Activated CD4-positive, alpha-beta T cell treated with anti-CD3 and anti-CD28 coated beads for 36 hours (primary cell): ENCODE measurements at places on chromosomes 4 and X. TPM values are rescaled to one million over a fixed set of nuclear protein-coding genes. Genes with fewer than 3 reads are reported as not detected.

The PPP4R3C gene
- total RNA-seq = not detected

DNA sequence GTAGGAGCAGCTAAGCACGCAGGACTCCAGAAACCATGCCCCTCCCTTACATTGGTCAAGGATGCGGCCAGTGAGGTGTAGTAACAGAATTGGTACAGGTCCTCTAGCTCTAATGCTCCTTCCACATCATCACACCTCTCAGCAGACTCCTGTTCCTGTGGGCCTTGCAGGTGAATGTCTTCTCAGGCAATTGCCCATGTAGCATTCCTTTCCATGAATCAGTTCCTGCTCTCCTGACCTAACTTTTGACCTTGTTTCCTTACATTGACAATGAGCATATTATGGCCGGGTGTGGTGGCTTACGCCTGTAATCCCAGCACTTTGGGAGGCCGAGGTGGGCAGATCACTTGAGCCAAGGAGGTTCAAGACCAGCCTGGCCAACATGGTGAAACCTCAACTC is 31.3 kb downstream of the MAP7D3 start:
- no peak overlapping the region for H3K4me3 ChIP-seq
- DNase-seq = no peak
- no peak overlapping the region for H3K27ac ChIP-seq
- peaks cover 3% of the 10 kb centered on the region for H3K4me1 ChIP-seq
- H3K36me3 ChIP-seq = peaks cover 27% of the 10 kb centered on the region

GRCh38 chr4:17516980-17517379 is 2.0 kb downstream of the CLRN2 start:
- H3K4me1 ChIP-seq = peaks cover 10% of the 10 kb centered on the region
- no peaks in the 10 kb centered on the region for H3K36me3 ChIP-seq
- no peak for DNase-seq
- no peak overlapping the region for H3K27ac ChIP-seq

DNA sequence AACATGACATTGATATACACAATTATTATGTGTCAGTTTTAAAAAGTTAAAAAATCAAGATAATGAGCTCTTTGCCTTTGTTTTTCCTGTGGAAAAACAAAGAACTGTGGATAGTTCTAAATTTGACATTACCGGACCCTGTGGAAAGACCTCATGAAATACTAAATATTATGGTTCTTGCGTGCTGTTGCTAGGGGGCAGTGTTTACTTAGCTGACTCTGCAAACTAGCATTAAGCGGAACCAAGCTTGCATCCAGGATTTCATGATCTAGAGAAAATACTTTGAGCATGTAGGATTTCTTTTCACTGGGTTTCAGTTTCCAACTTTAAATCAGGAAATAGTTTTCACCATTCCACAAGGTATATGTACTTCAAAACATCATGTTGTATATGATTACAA is 33.6 kb downstream of the CLCN4 start:
- H3K27ac ChIP-seq = no peak overlapping the region
- peak; percentile 7 for DNase-seq
- no peak overlapping the region for H3K4me3 ChIP-seq
- H3K36me3 ChIP-seq = no peaks in the 10 kb centered on the region
- H3K4me1 ChIP-seq = peaks cover 2% of the 10 kb centered on the region

DNA sequence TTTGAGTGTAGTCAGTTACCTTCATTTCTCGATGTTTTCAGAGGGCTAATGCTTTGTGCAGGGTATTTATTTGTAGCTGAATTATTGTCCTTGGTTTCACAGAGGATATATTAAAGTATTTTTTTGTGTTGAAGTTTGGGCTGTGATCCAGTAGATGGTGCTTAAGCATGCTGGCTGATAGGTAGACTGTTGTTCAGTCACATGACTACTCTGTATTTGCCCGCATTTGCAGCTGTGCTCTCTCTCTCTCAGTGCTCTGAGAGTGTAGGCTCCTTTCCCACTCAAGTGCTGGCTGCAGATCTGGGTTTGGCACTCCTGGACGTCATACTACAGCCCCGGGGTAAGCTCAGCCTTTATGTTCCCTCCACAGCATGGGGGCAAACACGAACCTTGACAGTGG is 21.7 kb downstream of the RAB40AL start:
- DNase-seq = no peak
- H3K4me3 ChIP-seq = no peak overlapping the region
- no peak overlapping the region for H3K27ac ChIP-seq
- H3K4me1 ChIP-seq = no peaks in the 10 kb centered on the region

DNA sequence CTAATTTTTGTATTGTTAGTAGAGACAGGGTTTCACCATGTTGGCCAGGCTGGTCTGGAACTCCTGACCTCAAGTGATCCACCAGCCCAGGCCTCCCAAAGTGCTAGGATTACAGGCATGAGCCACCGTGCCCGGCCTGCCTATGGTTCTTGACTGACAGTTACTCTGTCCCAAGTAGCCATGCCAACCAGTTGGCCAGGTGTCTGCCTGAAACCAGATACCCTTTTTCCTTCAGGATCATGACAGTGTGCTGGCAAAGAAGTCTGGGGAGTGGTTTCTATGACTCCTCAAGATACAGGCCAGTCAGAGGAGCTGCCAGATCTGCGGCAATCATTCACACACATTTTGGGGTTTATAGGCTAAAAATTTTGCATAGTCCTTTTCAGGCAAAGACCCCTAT is 1.7 kb upstream of the LAS1L start:
- no peaks in the 10 kb centered on the region for H3K27me3 ChIP-seq
- H3K36me3 ChIP-seq = peaks cover 15% of the 10 kb centered on the region
- H3K4me3 ChIP-seq = no peak overlapping the region
- peaks cover 19% of the 10 kb centered on the region for H3K4me1 ChIP-seq

- no peaks in the 10 kb centered on the region for H3K4me1 ChIP-seq
- H3K36me3 ChIP-seq = no peaks in the 10 kb centered on the region
- DNase-seq = no peak
- H3K27ac ChIP-seq = no peak overlapping the region
- H3K27me3 ChIP-seq = no peaks in the 10 kb centered on the region
Observed at GRCh38 chrX:105273326-105273725, 52.8 kb upstream of the TEX13A start.

DNA sequence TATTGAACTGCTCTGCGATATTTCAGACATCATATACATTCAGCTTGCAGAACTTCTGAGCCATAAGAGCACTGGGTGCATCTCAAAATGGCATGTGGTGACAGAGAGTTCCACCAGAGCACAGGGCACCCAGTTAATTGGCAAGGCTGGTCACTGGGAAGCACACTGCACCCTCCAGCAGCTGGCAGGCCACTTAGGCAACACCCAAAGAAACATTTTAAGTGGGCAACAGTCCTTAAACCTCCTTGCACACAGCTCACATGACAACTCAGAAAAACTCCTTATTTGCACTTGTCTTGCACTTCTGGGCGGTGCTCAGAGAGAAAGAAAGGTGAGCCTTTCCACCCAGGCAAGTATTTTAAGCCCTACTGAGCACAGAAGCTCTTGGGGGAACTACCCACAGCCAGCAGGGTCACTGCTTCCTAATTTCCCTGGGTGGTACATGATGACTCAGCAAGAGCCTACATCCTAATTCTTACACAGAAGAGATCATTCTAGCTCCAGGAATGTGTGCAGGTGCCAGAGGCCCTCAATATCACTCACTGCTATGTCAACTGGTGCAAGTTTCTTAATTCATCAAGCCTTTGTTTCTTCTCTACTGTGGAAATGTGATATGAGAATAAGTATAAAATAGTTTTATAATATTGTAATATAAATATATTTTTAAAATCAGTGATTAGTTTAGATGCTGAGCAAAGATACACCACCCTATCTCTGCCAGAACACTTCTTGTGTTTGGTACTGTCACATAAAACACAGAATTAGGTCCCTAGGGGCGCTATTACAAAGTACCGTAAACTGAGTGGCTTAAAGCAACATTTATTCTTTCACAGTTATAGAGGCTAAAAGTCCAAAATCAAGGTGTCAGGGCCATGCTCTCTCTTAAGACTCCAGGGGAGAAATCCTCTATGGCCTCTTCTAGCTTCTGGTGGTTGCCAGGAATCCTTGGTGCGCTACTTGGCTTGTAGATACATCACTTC is 155.1 kb upstream of the PPARGC1A start:
- no peaks in the 10 kb centered on the region for H3K36me3 ChIP-seq
- no peaks in the 10 kb centered on the region for H3K27me3 ChIP-seq
- H3K27ac ChIP-seq = no peak overlapping the region
- H3K4me1 ChIP-seq = no peaks in the 10 kb centered on the region
